Activated naive CD4-positive, alpha-beta T cell (primary cell): ENCODE measurements at places on chromosomes 16 and 17.

DNA sequence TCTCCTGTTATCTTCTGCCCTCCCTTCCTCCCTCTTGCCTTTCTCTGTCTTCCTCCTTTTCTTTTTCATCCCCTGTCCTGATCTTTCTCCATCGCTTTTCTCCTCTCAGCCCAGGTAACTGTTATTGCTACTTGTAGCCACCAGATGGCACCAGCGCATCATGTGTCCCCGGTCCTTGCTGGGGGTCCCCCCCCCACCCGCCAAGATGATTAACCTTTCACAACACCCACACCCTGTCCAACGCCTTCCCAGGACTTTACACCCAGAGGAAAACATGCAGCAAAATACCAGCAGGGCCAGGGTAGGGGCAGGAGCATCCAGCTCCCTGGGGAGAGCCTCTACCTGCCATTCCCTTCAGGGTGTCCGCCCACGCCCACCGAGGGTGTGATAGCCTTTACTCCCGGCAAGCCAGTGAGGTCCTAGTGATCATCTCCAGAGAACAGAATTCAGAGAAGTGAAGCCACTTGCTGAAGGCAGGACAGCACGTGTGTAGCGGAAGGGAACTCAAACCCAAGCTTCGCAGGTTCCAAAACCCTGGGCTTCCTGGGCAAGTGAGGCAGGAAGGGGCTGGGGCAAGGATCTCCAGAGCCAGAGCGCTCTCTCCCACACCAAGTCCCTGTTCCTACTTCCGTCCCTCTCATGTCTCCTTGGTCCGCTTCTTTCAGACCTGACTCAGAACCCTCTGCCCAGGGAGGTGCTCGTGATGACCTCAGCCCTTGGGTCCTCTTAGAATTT lies 13.4 kb upstream of the TAC4 start:
- peak; percentile 43 for DNase-seq

DNA sequence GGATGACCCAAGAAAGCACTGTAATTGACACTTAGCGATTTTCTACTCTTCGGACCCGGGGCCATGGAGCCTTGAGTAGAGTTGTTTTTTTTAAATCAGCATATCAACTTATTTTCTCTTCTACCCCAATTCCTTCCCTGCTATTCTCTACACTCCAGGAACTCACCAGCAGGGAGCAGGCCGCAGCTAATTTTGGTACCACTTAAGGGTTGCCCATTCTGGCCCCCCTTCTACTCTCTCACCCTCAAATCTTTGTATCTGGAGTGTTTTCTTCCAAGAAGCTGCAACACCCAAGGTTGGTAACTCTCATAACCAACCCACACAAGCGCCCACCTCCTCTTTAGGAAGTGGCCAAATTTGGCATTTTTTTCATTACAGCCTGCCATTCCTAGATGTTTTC lies 5.5 kb upstream of the ERAL1 start:
- no peak for DNase-seq

- no peak for DNase-seq
Measured at GRCh38 chr17:59149051-59149450, 5.9 kb downstream of the SKA2 start.

GRCh38 chr16:86108062-86108461 lies 209.1 kb downstream of the IRF8 start:
- DNase-seq: no peak

DNA sequence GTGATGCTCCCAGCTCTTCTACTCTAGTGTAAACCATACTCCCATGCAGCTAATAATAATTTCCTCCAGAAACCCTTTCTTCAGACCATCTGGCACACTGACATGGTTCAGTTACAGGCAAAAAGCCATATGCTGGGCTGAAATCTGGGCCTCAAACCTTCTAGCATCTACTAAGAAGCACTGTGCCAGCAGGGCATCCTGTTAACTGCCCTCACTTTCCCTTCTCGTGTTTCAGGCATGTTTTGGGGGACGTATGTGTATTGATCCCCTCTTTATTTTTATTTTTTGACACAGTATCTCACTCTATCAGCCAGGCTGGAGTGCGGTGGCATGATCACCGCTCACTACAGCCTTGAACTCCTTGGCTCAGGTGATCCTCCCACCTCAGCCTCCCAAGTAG lies 33.3 kb downstream of the STAT5A start:
- no peak for DNase-seq

GRCh38 chr16:80517846-80518245 lies 22.9 kb upstream of the DYNLRB2 start:
- no peak for DNase-seq

DNA sequence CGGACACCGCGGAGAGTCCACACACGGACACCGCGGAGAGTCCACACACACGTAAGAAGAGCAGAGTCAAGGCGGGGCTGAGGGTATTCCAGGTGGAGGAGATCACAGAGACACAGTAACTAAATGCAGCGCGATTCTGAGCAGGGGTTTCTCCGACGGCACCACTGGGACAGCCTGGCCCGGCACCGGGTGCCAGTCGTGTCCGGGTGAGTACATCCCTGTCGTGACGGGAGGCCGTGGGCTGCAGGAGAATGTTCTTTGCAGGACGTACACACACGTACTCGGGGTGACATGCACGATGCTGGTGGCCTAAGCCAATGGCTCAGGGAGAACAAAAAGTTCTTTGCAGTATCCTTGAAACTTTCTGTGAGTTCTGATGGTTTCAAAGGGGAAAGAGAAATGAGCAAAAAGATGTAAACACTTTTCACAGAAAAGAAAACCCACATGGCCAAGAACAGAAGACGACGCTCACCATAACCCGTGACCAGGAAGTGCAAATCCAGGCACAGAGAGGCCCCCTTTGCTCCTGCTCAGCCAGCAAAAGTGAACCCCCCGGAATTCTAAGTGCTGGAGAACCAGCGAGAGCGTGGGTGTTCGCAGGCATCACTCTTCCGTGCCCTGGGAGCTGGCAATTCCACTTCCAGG lies 53.7 kb upstream of the METRNL start:
- no peak for DNase-seq

- DNase-seq: no peak
Measured at GRCh38 chr17:21200590-21201297, 13.2 kb downstream of the TMEM11 start.

GRCh38 chr16:23523876-23524385 lies 13.6 kb upstream of the GGA2 start:
- DNase-seq: no peak

GRCh38 chr16:25298165-25298872 lies 40.7 kb upstream of the ZKSCAN2 start:
- DNase-seq: no peak

DNA sequence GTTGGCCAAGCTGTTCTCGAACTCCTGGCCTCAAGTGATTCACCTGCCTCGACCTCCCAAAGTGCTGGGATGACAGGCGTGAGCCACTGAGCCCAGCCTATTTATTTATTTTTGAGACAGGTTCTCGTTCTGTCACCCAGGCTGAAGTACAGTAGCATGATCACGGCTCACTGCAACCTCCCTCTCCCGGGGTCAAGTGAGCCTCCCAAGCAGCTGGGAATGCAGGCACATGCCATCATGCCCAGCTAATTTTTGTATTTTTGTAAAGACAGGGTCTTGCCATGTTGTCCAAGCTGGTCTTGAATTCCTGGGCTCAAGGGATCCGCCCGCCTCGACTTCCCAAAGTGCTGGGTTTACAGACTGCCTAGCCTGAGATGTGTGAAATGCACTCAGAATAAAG lies 10.2 kb upstream of the SEC14L1 start:
- DNase-seq: no peak

- DNase-seq: no peak
Measured at GRCh38 chr17:65370669-65371131, 190.7 kb downstream of the AXIN2 start.

DNA sequence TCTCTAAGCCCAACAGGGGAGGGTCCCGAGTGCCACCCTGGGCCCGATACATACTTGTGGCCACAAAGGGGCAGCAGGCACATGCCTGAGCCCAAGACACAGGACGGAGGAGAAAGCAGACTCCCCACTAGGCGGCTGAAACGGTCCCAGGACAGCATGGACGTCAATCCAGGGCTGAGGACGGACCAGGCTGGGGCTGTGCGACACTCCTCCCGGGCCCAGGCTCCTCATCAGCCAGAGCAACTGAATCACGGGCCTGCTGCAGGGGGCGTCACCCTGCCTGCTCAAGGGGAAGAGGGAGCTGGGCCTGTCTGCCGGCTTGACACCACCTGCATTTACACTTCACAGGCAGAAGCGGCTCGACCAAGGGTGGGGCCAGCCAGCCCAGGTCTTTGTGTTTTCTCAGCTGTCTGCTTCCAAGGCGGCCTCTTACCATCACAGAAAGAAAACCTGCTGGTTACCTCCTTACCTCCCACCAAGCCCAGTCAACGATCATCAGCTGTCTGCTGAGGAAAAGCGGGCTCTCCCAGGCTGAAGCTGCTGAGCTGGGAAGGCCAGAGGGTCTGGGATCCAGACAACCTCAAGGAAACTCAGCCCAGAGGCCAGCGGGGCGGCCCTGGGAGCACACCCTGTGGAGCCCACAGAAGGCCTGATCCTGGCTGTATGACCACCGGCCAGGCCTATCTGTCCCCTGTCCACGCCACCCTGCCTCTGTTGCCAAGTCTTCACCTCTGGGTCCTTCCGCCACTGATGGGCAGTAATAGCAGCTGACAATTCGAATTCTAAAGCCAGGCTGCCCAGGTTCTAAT lies 26.4 kb downstream of the KIFC3 start:
- DNase-seq: no peak

DNA sequence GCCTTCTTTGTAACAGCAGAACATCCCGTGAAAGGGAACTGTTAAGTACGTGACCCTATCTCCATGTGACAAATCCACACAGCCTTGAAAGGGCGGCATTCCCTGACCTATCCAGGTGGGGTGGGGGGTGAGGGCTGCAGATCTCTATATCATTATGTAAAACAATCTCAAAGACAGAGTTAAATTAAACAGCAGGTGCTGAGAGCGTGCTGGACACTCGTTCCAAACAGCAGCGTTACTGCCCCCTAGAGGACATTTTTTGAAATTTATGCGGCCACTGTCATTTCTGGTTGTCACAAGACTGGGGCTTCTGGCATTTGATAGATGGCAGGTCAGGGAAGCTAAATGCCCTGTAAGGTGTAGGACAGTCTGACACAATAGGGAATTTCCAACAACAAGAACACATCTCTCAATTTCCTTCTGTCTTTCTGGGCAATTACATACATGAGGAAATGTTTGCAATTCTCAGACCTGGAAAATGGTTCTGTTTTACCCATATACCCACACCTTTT lies 6.7 kb upstream of the SLC25A39 start:
- DNase-seq: no peak

DNA sequence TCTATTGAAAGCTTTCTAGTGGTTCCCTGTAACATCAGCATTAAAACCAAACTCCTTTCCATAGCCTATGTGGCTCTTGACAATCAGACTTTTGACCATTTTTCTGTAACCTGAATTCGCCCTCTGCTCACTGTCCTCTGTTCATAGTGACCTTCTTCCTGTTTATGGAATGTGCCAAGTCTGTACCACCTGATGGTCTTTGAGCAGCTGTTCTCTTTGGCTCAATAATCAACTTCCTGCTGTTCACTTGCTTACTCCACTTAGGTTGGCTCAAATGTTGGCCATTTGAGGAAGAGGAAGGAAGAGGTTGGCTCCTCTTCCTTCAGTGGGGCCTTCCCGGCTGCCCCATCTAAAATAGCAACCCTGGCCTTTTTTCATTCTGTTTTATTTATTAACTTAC lies 251.5 kb downstream of the CA10 start:
- DNase-seq: no peak

DNA sequence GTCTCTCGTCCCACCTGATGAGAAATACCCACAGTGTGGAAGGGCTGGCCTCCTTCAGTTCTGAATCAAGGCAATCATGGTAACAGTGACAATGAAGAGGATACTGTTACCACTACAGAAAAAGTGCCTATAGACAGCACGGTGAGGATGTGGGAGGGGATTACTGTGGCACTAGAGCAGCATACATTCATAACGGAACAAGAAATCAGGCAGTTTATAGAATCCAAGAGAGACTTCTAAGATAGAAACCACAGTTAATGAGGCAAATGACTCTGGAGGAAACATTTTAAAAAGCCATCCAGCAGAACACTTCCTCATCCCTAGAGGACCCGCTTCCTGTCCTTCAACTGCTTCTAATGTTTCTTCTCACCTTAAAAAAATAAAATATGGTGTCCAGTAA lies 2.7 kb downstream of the RUSF1 start:
- DNase-seq: no peak

DNA sequence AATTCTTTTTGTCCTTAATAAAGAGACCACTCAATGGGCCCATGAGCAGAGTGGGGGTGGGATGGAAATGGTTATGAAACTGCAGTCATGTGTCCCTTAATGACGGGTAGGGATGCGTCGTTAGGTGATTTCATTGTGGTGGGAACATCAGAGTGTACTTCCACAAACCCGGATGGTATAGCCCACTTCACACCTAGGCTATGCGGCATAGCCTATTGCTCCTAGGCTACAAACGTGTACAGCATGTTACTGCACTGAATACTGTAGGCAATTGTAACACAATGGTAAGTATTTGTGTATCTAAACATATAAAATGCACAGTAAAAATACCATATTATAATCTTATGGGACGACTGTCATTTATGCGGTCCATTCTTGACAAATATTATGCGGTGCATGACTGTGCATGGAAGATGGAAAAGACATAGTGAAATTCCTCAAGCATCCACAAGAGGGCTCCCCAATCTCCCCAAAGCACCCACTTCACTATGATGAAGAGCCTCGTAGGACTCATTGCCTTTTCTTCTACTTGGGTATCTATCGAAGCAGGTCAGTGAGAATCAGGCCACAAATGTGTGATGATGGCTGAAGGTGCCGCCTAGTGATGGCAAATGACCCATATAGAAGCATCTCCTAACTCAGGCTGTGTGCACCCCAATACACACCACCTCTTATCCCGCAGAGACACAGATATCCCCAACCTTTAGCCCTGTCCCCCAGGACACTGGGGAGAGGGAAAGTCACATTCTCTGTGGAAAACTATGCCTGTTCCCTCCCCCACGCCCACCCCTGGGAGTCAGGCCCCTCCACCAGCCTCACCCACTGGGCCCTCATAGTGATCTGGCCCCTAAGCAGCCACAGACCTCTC lies 43.5 kb downstream of the TBX21 start:
- DNase-seq: no peak

GRCh38 chr16:1412847-1413246 lies 1.7 kb downstream of the UNKL start:
- DNase-seq: no peak

DNA sequence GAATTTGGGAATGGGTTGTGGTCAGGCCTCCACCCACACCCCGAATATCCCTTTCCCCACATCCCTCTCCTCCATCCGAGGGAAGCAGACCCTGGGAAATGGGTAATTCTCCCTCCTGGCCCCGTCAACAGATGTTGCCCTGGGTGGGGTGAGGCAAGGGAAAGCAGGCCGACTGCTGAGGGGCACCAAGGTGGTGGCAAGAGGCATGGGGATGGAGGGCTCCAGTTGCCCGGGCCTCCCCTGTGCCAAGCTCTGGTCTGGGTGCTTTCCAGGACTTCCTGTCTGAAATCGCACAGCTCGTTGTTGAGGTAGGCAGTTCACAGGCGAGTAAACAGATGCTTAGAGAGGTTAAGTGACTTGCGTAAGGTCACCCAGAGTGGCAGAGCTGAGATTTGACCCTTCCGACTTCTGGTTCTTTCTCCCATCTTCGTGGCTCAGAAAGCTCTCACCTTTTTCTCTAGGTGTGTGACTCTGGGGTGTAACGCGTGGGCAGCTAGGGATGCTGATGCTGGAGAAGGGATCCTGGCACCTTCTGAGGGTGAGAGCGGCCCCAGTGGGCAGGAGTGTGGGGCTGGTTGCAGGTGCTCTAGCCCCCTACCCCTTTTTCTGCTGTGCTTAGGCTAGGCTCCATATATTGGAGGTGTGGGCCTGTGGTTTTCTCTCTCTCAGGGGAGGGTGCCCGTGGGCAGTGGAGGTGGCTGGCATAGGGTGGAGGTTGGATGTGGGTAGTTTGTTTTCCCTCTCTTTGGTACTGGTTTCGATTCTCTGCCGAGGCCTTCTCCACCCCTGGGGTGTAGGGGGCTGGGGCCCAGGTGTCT lies 17.2 kb downstream of the RARA start:
- DNase-seq: peak; percentile 42
